IMR-90 (cell line): ENCODE measurements at places on chromosomes 3 and 15. TPM values are rescaled to one million over a fixed set of nuclear protein-coding genes. Genes with fewer than 3 reads are reported as not detected.
A peak's percentile ranks its signal among the peaks of the same experiment; 100 is the strongest.

DNA sequence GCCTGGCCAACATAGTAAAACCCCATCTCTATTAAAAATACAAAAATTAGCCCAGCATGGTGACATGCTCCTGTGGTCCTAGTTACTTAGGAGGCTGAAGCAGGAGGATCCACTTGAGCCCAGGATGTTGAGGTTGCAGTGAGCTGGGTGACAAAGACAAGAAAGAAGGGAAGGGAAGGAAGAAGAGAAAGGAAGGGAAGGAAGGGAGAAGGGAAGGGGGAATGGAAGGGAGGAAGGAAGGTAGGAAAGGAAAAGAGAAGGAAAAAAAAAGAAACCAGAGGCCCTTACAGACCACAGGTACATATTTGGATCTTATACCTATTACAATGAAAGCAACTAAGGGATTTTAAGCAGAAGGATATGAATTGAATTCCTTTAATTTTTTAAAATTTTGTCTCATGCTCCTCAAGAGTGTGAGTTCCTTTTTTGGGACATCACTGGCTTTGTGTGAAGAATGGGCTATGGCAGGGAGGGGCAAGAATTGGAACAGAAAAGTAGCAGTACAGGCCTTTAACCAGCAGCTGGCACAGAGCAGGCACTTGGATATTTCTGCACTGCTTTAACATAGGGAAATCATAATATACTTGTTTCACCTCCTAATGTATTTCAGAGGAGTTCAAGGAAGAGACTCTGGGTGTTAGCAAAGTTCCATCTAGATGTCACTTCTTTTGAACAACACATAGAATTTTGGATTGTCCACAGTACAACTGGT lies 7.9 kb downstream of the RAB27A start:
- DNase-seq = no peak

DNA sequence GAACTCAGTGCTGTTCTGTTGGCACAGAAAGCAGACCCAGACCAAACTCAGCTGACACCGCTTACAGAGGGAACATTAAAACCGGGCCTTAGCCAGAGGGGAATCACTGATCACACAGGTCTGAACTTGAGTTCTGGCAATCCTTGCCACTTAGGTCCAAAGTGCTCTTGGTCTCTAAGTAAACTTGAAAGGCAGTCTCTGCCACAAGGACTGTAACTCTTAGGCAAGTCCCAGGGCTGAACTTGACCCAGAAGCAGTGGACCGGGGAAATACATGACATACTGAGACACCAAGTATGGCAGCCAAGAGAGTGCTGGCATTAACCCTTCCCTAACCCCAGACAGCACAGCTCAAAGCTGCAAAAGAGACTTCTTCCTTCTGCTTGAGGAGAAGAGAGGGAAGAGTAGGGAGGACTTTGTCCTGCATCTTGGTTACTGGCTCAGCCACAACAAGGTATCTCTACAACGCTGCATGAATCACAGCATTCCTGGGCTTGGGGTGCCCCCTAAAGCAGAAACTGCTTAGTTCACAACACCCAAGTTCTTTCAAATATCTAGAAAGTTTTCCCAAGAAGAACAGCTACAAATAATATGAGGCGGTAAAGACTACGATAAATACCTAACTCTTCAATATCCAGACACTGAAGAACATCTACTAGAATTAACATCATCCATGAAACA lies 32.5 kb downstream of the NAALADL2 start:
- peak; percentile 9 for DNase-seq

GRCh38 chr15:81279621-81280485 lies 44.1 kb downstream of the STARD5 start:
- no peak for DNase-seq

DNA sequence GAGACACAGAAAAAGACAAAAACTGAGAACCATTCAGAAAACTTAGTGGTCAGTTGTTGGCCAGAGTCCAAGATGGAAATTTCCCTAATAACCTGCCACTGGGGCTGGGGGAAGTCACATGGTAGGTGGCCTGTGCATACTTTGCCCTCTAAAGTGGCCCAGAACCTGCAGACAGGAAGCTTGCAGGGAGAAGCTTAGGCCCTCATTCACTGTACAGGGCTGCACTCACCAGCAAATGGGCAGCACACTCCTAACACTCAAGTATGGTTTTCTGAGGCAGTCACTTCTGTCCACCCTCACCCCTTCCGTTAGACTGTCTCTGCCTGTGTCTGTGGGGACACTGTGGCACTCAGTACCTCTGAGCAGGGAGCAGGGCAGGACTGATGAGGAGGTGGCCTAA lies 14.5 kb upstream of the RNU6-1 start:
- no peak for DNase-seq

DNA sequence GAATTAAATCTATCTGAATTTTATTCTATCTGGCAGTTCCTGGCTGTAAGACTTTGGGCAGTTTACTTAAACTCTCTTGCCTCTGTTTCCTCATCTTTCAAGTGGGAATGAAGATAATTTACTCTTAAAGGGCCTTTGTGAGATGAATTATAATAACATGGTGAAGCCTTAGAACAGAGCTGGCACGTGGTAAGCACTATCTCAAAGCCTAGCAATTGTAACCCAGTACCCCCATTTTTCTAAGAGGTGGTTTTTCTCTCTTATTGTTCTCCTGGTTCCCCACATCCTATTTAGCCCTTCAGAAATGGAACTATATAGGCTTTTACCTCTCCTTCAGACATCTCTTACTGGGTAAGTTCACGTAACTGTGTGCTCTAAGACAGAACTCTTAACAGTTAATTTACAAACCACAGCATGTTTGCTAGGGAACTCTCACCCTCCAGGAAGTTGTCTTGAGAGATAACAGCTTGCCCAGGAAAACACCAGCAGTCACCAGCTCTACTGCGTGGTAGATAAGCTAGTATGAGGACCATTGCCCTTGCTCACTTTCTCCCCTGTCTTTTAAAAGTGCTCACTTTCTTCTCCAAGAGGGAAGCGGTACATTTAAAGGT lies 12.3 kb upstream of the CRBN start:
- no peak for DNase-seq

DNA sequence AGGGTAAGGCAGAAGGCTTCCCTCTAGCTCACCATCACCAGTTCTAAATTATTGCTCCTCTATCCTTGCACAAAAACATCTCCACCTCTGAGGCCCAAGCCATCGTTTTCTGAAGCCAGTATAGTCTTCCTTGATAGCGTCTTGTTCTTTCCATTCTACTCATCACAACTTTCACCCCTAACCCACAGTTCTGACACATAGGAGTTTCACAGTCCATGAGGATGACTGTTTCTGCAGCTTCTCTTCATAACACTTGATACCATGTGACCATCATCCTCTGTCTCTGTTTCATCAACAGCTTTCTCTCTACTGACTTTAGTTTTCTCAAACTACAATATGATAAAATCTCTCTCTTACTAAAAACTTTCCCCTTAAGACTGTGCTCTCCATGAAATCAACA lies 1166.5 kb downstream of the ROBO1 start:
- no peak for DNase-seq

DNA sequence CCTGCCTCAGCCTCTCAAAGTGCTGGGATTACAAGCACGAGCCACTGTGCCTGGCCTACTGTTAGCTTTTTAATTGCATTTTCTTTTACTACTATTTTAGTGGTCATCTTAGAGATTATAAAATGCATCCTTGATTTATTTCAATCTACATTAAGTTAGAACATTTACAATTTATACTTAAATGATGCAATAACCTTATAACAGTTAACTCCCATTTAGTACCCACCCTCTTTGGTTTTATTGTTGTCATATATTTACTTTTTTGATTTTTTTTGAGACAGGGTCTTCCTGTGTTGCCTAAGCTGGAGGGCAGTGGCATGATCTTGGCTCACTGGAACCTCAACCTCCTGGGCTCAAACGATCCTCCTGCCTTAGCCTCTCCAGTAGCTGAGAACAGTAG lies 77.3 kb downstream of the PPCDC start:
- DNase-seq = no peak

- no peak for DNase-seq
Observed at GRCh38 chr15:26525096-26525495, 247.8 kb downstream of the GABRB3 start.

DNA sequence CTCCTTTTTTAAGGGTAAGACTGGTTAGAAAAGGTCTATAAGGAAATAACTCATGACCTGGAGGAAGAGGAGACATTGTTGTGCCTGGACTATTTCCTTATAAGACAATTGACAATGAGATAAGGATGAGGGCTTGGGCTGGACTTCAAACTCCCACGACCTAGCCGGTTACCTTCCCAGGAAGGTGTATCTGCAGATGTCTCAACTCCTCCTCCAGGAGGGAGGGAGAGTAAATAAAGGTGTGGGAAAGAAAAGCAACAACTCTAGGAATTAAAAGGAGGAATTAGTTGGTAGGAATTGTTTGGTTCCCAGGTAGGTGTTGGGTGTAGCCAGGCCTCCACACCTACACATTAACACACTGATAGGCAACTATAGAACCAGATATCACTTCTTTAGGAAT lies 97.8 kb upstream of the TBL1XR1 start:
- DNase-seq = no peak

GRCh38 chr15:51907136-51907862 lies 64.3 kb downstream of the LEO1 start:
- peak; percentile 42 for DNase-seq

- DNase-seq = peak; percentile 17
Observed at GRCh38 chr3:174777813-174778212, 81.3 kb upstream of the NAALADL2 start.

DNA sequence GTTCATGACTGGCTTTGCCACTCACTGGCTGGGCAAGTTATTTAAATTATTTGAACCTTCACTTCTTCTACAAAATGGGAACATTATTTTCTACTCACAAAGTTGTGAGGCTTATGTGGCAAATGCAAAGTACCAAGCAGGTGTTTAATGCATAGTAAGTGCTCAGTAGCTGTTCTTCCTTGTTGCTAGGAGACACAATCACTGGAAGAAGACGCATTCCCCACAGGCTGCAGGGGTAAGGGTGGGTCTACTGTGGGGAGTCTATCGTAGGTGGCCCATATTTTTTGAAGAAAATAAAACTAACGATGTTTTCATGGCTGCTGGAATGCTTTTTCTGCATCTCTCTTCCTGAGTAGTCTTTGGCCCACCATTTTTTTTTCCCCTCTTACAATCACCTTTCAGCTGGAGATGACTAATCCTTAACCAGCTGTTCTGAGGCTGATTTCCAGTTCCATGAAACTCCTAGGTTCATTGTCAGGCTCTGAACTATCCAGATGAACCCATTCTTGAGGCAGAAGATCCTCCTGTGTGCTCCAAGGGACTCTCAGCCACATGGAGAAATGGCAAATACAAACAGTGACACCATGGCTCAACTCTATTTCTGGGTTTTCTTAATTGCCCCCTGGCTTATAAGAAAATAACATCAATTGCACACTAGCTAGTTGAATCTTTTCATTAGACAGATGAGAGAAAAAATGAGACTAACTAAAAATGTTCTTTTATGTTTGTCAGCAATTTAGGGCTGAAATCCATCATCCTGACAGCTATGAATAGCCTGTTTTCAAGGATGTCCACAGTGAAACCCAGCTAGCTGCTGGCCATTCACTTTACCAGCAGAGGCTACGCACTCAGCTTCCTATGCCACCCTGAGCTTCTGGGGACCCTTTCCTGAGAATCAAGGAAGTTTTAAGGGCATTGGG lies 108.3 kb upstream of the ETV5 start:
- DNase-seq = no peak

- DNase-seq = no peak
Observed at GRCh38 chr3:30293621-30294240, 312.7 kb upstream of the TGFBR2 start.

DNA sequence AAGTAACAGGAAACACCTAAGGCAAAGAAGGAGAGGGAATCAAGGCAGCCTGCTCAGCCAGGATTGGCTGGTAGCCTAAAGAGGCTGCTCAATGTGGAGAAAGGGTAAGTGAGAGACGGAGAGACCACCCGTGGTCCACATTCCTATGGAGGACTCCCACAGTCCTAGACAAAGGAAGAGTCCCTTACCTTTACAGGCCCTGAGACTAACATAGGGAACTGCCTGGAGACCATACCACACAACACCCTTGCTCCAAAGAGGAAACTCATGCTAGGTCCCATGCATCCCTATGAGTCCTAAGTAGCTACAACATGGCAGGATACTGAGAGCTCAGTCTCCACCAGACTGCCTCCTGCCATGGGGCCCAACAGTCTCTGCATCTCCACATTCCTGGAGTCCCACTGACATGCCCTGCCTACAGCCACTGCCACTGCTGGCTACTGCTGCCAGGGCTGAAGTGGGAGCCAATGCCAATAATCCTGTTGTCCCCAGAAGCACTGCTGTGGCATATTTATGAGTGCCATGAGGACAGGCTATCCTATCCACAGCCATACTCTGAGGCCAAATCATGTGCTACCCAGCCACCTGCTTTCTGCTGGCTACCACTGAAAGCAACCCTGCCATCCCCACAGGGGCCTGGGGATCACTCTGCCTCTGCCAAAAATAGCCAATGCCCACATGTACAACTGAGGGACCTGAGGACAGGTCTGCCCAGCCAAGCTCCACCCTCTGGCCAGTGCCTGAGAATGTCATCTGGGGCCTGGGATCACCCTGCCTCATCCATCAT lies 45.0 kb downstream of the COPS2 start:
- no peak for DNase-seq

DNA sequence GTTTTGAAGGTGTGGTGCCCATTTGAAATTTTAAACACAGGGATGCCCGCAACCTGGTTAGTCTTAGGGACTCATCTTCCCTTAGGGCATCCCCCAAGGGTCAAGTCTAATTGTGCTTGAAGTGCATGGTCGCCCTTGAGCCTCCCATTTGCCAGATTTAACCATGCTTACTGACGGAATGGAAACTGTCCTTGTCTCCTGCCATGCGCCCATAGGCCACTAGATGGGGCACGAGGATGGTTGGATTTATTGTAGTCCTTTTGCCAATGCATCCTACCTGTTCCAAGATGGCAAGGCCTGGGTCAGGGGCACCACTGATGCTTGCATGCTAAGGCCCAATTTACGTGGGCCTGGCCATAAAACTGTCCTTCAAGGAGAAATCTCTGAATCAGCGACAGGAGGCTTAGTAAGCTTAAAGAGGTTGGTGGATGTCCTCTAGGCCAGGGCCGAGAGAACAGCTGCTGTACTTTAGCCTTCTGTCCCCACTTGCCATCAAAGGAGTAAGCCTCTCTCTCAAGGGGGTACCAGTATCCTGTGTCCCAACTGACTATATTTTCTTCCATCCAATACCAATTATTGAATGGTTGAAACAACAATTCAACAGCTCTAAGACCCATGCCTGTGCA lies 355.4 kb downstream of the OTOL1 start:
- peak; percentile 27 for DNase-seq

Gene ANKUB1
- not detected in 2 replicates for total RNA-seq

Gene SCN5A
- total RNA-seq = 1.7 and 2.0 TPM in 2 replicates

Gene ARRDC4
- 9.1 and 10.6 TPM in 2 replicates for total RNA-seq

Gene ALS2CL
- total RNA-seq = 1.4 and 2.2 TPM in 2 replicates

Gene EFCC1
- not detected in 2 replicates for total RNA-seq

Gene GJD2
- total RNA-seq = not detected in 2 replicates
